Upper lobe of left lung (tissue), 6 donors: ENCODE measurements at places on chromosomes 2 and 18. TPM values are rescaled to one million over a fixed set of nuclear protein-coding genes. Genes with fewer than 3 reads are reported as not detected.

- DNase-seq = no peak
These were observed 172.5 kb upstream of the NETO1 start for GRCh38 chr18:73040247-73040646.

DNA sequence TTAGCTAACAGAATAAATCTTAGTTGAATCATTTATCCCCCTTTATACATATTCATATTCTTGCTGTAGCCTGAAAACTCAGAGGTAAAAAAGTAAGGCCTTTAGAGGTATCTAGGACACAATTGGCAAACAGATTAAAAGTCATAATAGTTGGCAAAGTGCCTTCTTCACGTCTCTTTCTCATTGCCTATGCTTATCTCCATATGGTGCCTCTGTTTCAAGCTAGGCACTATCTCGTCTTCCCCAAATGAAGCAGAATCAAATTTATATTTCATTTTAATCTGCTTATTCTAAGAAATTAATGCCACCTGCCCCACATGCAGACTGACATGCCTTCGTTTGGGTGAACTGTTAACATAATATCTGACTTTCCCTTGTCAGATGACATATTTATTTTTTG lies 245.4 kb downstream of the CDH2 start:
- DNase-seq = no peak

DNA sequence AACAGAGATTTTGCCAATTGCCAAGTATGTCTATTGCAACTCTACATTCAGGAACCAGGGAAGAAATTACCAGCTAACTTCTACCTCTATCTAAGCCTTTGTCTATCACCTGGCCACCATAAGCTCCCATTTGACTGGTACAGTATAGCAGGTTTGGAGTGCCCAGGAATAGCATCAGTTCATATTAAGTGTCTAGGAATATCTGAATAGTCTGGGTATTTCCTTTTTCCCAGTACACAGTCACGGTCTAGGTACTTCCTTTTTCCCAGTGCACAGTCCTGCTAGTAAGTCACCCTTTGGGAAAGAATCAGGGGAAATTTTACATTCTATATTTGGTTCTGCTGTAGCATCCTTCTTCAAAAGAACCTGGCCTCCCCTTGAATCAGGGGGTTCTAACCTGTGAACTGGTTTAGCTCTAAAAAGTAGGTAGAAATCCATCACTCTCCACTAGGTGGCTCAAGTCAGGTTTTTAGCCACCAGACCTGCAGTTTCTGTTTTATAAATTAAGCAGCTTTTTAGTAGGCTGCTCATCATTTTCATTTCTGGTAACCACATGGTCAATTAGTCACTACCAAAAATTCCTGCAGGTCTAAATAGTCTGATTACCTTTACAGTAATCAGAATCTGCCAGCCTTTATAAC lies 49.3 kb upstream of the DNAJC10 start:
- no peak for DNase-seq

DNA sequence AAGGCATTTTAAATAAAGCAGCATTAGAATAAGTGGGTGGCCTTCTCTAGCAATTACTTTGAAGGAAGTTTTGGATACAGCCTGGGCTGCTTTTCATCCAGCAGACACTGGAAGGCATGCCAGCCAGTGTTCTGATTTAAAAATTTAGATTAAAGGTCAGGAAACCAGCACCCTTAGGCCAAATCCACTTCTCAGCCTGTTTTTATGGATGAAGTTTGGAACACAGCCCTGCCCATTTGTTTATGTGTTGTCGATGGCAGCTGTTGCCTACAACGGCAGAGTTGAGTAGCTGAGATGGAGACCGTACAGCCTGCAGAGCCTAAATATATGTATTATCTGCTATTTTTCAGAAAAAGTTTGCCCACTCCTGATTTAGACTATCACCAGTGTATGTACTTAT lies 313.6 kb upstream of the ACVR2A start:
- DNase-seq = no peak

DNA sequence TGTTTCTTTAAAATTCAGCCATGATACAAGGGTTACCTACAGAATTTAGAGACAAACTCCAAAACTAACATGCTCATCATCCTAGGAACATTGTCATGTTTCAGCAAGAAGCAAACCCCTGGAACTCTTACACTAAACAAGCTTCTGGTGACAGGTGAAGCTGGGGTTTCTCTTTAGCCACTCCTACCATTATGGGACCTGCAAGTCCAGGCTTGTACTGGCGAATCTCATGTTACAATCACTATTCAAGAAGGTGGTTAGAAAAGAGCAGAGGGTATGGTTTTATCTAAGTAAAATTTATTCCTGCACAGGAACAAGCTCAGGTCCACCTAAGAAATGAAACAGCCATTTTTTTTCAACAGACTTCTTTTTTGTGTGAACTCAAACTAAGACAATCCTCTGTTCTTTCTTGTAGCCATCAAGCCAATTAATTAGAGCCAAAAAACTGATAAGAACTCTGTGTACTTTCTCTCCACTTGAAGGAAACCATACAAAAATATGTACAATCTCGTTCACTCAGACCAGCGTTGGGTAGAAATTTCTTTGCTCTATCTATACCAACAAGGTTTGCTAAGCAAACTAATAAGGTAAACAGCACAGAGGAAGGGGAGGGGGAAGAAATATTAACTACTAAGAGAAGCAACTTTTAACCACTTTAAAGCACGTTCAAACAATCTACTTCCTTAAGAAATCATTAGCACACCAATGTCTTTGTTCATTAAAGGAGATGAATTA lies 63.3 kb upstream of the NEDD4L start:
- no peak for DNase-seq

- no peak for DNase-seq
These were observed 100.0 kb downstream of the ABCA12 start for GRCh38 chr2:215038421-215038820.

DNA sequence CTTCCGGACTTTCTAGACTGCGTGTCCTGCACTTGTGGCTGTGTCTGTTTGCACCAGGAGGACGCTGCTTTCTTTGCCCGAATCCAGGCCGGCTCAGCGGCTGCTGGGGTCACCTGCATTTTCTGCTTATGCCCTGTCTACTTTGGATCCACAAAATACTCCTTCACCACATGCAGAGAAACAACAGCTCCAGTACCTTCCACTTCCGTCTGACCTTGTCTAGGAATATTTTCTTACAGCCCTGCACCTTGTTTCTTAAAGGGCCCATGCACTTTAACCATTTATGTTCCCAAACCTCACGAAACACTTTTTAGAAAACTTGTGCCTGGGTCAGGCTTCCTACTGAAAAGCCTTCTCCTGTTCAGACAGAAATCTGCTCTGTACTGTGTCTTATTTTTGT lies 129.4 kb upstream of the NCK2 start:
- DNase-seq = no peak

GRCh38 chr2:159164457-159164911 lies 122.0 kb downstream of the WDSUB1 start:
- no peak for DNase-seq

GRCh38 chr2:99183025-99183424 lies 2.0 kb downstream of the MRPL30 start:
- DNase-seq = peak; percentile 33

DNA sequence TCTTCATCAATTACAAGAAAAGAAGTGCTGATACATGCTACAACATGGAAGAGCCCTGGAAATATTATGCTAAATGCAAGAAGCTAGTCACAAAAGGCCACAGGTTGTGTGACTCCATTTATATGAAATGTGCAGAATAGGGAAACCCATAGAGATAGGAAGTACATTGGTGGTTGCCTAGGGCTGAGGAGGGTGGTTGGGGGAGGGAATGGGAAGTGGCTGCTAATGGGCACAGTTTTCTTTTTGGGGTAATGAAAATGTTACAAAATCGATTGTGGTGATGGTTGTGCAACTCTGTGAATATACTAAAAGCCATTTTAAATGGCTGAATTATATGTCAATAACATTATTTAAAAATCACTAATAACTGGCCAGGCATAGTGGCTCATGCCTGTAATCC lies 24.3 kb upstream of the RESP18 start:
- DNase-seq = no peak

KCNE4 gene
- total RNA-seq = not detected

TTN gene
- total RNA-seq = 118 TPM

CHRND gene
- not detected for total RNA-seq

CASP8 gene
- 40.7 TPM for total RNA-seq

LBX2 gene
- total RNA-seq = 1.6 TPM

CPS1 gene
- 1.6 TPM for total RNA-seq
